Activated CD8-positive, alpha-beta memory T cell treated with anti-CD3 and anti-CD28 coated beads, Interleukin-2, amount 10 ng/mL, durations not matched to agents 7 days and 5 days (primary cell): ENCODE measurements at places on chromosomes 1 and 21. TPM values are rescaled to one million over a fixed set of nuclear protein-coding genes. Genes with fewer than 3 reads are reported as not detected.
A peak's percentile ranks its signal among the peaks of the same experiment; 100 is the strongest.

PIK3C2B gene
- 21.6 TPM for total RNA-seq

AKIRIN1 gene
- total RNA-seq: 47.0 TPM

S100A11 gene
- 330 TPM for total RNA-seq

PEX14 gene
- total RNA-seq: 24.4 TPM

PDE4B gene
- total RNA-seq: 71.2 TPM

GBP5 gene
- total RNA-seq: 279 TPM

DNA sequence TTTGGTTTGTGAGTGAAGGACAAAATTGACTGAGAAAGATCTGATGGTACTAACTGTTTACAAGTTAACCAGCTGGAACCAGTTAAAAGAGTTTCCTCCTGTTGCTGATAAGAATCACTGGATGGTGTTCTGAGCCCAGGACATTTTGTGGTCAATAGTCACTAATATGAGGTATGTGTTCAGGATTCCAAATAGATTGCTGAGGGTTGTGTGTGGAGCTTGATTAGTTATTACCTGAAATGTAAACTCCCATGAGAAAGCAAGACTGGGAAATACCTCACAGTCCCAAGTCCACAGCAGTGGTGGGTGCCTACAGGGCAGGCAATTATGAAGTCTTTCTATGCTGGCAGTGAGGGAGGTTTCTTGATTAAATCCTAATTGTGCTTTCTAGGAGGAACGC lies 164.6 kb downstream of the DNM3 start:
- DNase-seq: no peak
- H3K27ac ChIP-seq: no peak overlapping the region
- no peaks in the 10 kb centered on the region for H3K27me3 ChIP-seq
- H3K36me3 ChIP-seq: no peaks in the 10 kb centered on the region
- H3K4me1 ChIP-seq: no peaks in the 10 kb centered on the region
- H3K4me3 ChIP-seq: no peak overlapping the region

DNA sequence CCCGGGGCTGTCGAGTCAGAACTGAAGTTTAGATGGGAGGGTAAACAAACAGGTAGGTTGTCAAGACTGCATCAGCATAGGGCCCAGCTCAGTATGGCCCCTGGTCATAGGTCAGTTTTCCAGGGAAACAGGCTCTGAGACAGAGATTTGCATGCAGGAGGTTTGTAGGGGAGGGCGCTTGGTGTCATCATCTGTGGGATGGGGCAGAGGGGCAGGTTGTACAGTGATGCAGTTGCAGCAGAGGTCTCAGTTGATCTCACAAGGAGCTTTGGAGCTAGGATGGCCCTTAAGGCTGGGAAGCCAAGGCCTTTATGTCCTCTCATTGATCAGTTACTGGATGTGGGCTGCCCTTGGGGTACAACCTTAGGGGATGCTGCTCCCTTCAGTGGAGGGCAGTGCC lies 38.5 kb upstream of the KCNA10 start:
- no peak overlapping the region for H3K4me3 ChIP-seq
- peaks cover 8% of the 10 kb centered on the region for H3K4me1 ChIP-seq
- H3K27ac ChIP-seq: no peak overlapping the region
- no peaks in the 10 kb centered on the region for H3K36me3 ChIP-seq
- H3K27me3 ChIP-seq: peaks cover 46% of the 10 kb centered on the region
- no peak for DNase-seq

- H3K27me3 ChIP-seq: no peaks in the 10 kb centered on the region
- H3K36me3 ChIP-seq: no peaks in the 10 kb centered on the region
- no peak for DNase-seq
- H3K4me3 ChIP-seq: no peak overlapping the region
- H3K4me1 ChIP-seq: peaks cover 34% of the 10 kb centered on the region
- no peak overlapping the region for H3K27ac ChIP-seq
Observed at GRCh38 chr1:54461731-54462596, 55.8 kb upstream of the SSBP3 start.

DNA sequence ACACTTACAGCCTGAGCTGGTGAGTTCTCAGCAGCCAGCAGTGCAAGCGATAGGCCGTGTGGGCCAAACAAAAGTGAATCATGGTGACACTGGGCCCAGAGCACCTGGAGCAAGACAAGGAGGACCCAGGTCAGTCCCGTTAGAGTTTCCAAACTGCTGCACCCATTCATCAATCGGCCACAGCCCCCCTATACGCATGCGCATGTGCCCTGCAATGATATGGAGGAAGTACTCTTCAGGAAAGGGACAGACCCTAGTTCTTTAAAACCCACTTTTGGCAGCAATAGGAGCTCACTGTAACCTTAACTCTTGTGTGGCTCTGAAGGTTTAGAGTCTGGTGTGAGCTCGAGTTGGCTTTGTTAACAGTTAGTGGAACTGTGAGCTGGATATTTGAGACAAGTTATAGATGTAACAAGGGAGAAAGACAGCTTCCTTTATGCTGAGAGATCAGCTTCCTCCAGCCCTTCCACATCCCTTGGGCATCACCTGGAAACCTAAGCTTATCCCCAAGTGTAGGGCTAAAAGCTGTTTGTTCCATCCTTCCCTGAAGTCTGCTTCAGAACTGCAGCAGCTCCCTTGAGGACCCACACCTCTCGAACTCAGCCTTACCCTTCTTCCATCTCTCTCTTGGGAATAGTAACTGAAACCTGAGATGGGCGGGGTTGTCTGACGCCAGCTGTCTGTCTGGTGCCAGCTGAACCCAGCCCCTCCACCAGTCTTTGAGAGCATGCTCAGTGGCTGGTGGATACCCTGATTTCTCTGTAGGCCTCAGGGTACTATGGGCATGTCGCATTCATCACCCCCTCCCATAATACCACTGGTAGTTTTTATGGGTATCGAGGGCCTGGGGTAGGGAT lies 17.7 kb downstream of the NMNAT1 start:
- DNase-seq: no peak
- H3K36me3 ChIP-seq: no peaks in the 10 kb centered on the region
- H3K4me3 ChIP-seq: no peak overlapping the region
- no peak overlapping the region for H3K27ac ChIP-seq

- H3K27ac ChIP-seq: no peak overlapping the region
- no peak for DNase-seq
- H3K4me1 ChIP-seq: no peaks in the 10 kb centered on the region
- H3K27me3 ChIP-seq: no peaks in the 10 kb centered on the region
Observed at GRCh38 chr1:7529917-7530316, 241.2 kb upstream of the VAMP3 start.

DNA sequence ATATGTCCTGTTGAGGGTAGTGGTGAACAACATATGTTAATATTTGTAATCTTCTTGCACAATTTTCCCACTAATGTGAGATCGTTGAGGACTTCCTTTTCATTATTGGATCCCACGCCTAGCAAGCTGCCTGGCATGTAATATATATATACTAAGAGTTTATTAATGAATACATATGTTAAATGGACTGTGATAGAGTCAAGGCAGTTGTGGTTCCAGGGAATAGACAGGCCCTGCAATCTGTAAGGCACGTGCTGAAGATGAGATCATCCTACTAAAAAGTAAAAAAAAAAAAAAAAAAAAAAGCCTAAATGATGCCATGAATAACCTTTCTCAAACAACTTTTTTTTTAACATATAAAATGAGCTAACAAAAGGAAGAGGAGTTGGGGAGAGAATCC lies 28.9 kb downstream of the PLPPR5 start:
- DNase-seq: no peak
- H3K36me3 ChIP-seq: no peaks in the 10 kb centered on the region
- H3K27me3 ChIP-seq: no peaks in the 10 kb centered on the region
- H3K4me3 ChIP-seq: no peak overlapping the region

GRCh38 chr1:10941891-10942541 lies 70.4 kb upstream of the TARDBP start:
- peaks cover 61% of the 10 kb centered on the region for H3K27me3 ChIP-seq
- H3K36me3 ChIP-seq: no peaks in the 10 kb centered on the region
- peaks cover 24% of the 10 kb centered on the region for H3K4me1 ChIP-seq
- peak; percentile 64 for DNase-seq
- H3K27ac ChIP-seq: no peak overlapping the region

GRCh38 chr1:240888039-240888786 lies 276.3 kb upstream of the GREM2 start:
- H3K36me3 ChIP-seq: no peaks in the 10 kb centered on the region
- H3K4me3 ChIP-seq: no peak overlapping the region
- H3K4me1 ChIP-seq: no peaks in the 10 kb centered on the region
- DNase-seq: no peak
- H3K27ac ChIP-seq: no peak overlapping the region

DNA sequence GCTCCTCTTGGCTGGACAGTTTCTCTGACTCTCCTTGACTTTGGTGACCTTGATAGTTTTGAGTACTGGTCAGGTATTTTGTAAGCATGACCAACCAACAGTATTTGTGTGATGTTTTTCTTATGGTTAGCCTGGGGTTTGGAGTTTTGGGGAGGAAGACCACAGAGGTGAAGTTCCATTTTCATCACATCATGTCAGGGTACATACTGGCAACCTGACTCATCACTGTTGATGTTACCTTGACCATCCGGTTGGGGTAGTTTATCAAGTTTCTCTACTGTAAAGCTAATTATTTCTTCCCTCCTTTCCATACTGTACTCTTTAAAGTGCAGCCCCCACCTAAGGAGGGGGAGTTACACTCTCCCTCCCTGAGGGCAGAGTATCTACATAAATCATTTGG lies 13.4 kb downstream of the OSCP1 start:
- H3K4me3 ChIP-seq: no peak overlapping the region
- peaks cover 5% of the 10 kb centered on the region for H3K4me1 ChIP-seq
- peaks cover 3% of the 10 kb centered on the region for H3K27me3 ChIP-seq
- H3K27ac ChIP-seq: no peak overlapping the region
- H3K36me3 ChIP-seq: no peaks in the 10 kb centered on the region
- no peak for DNase-seq

- H3K4me1 ChIP-seq: no peaks in the 10 kb centered on the region
- no peak for DNase-seq
- no peak overlapping the region for H3K4me3 ChIP-seq
- no peaks in the 10 kb centered on the region for H3K27me3 ChIP-seq
- no peak overlapping the region for H3K27ac ChIP-seq
Observed at GRCh38 chr1:17671741-17672140, 83.4 kb upstream of the ACTL8 start.

GRCh38 chr1:198892065-198892464 lies 253.2 kb downstream of the PTPRC start:
- H3K4me3 ChIP-seq: no peak overlapping the region
- no peak overlapping the region for H3K27ac ChIP-seq
- no peak for DNase-seq
- peaks cover 37% of the 10 kb centered on the region for H3K36me3 ChIP-seq
- H3K27me3 ChIP-seq: no peaks in the 10 kb centered on the region
- H3K4me1 ChIP-seq: no peaks in the 10 kb centered on the region

DNA sequence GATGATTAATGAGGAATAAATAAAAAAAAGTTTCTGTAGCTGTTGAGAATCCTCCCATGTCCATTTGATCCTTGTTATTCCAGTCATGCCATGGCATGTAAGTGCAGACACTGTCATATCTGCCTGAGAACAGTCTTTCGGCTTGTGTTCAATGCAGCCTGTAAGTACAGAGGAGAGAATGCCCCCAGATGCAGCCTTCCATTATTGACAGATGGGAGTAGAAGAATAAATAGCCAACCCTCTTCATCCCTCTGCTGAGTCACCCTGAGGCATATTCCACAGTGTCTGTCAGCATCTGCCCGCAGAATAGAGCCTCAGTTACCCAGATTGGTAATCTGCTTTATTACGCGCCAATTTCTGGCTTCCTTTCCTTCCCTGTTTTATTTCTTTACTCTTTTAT lies 139.4 kb downstream of the LRRC7 start:
- H3K4me3 ChIP-seq: no peak overlapping the region
- no peaks in the 10 kb centered on the region for H3K36me3 ChIP-seq
- no peak overlapping the region for H3K27ac ChIP-seq
- H3K27me3 ChIP-seq: no peaks in the 10 kb centered on the region

- H3K27ac ChIP-seq: no peak overlapping the region
- no peak for DNase-seq
- no peaks in the 10 kb centered on the region for H3K36me3 ChIP-seq
- H3K4me3 ChIP-seq: no peak overlapping the region
- H3K27me3 ChIP-seq: no peaks in the 10 kb centered on the region
Observed at GRCh38 chr1:164673584-164674214, 114.7 kb downstream of the PBX1 start.

DNA sequence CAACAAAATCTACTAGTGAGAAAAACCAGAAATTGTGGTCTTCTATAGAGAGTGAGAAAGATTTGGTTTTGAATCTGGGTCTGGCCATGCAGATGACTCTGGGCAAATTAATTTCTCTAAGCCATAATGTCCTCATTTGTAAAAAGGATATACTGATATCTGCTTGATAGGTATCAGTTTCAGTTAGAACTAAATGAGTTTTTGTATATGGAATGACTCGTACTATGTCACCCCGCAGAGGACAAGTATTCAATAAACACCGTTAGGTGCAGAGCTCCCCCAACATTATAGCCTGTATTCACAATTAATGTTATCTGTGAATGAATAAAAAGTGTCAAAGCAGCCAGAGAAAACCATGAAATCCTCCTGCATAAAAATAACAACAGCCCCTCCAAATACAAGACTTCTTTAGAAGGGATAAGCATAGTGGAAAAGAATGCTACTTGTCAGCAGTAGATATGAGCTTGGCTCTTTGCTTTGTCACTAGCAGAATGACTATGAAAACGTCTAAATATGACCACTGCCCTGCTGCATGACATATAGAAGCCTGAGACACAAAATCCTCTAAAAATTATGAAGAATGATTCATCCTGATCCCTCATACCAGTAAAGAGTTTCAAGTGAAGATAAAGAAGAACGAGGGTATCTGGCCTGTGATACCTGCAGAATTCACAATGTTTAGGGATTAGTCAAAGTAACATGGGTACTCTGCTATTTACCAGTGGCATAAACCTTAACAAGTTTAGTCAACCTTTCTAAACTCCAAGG lies 17.8 kb downstream of the SCAF4 start:
- peaks cover 33% of the 10 kb centered on the region for H3K4me1 ChIP-seq
- no peaks in the 10 kb centered on the region for H3K27me3 ChIP-seq
- peaks cover 6% of the 10 kb centered on the region for H3K36me3 ChIP-seq
- no peak for DNase-seq

GRCh38 chr21:46122237-46122671 lies 24.3 kb downstream of the COL6A2 start:
- no peaks in the 10 kb centered on the region for H3K36me3 ChIP-seq
- no peaks in the 10 kb centered on the region for H3K4me1 ChIP-seq
- H3K4me3 ChIP-seq: no peak overlapping the region
- DNase-seq: peak; percentile 27
